Renal pelvis (tissue), 12 donors: ENCODE measurements at places on chromosomes 3 and 15.
A peak's percentile ranks its signal among the peaks of the same experiment; 100 is the strongest.

DNA sequence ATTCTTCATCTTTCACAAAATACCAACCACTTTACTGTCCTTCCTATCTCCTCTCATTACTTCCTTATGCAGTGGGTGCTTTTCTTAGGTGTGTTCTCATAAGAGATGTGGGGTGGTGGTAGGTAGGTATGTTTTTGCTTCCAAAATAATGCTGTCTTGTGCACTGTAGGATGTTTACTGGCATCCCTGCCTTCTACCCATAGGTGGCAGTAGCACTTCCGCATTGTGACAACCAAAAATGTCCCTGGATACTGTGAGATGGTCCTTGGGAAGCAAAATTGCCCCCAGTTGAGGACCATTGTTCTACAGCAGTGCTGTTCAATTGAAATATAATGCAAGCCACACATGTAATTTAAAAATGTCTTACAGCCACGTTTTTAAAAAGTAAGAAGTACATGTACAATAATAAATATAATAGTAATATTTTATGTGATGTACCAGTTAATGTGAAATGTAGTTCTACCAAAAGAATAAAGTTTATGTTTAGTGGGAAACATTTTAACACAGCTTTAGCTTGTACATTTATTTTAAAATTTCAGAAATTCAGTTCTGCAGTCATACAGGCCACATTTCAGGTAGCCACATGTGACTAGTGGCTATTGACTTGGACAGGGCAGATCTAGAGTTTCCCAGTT, 75.2 kb downstream of the NEO1 start:
- DNase-seq: peak; percentile 12

DNA sequence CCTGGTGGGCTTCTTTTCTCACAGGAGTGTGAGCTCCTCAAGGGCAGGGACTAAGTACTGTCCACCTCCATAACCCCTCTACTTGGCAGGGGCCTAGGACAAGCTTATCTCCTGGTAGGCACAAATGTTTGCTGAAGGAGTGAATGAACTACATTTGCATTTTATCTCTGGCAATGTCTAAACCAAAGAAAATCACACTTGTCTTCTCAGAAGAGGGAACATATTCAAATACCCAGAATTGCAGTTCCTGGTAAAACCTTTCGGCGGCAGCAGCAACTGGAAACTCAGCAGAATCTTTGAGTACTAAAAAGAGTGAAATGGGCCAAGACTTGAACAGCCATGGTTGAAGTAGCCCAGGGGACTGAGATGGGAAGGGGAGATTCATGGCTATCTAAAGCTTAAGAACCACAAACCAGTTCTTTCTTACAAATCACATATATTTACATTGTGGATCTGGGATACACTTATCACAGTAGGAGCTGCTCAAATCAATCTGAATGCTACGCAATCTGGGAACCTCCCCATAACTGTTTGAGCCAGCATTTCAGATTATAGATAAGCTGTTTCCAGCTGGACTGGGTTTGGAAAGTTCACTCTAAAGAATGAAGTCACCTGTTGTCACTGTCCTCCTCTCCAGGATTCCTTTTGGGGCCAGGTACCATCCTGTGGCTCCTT, 18.7 kb upstream of the PTPN9 start:
- no peak for DNase-seq

GRCh38 chr3:146044046-146044445, 116.9 kb downstream of the PLOD2 start:
- DNase-seq: no peak

DNA sequence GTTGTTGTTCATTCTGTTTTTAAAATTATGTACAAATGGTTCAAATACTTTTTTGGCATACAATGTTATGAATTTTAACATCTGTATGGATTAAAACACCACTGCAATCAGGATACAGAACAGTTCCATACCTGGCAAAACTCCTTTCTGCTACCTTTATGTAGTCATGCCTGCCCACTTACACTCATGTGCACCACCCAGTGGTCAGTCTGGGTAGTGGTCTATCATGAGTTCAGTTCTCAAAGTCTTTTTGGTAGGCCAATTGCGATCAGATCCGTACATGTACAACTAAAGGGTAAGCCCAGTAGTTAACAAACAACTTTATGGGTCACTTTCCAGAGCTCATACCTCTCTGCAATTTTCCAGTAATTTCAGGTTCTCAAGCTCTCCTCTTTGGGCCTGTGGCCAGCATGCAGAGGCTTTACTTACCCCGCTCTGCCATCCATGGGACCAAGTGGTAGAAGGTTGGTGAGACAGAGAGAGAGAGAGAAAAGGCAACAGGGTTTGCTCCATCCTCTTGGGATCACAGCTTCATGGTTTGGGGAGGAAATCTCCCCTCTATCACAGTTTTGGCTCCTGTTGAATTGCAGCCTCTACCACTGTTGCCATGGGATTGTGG, 63.9 kb upstream of the FAM98B start:
- peak; percentile 46 for DNase-seq

DNA sequence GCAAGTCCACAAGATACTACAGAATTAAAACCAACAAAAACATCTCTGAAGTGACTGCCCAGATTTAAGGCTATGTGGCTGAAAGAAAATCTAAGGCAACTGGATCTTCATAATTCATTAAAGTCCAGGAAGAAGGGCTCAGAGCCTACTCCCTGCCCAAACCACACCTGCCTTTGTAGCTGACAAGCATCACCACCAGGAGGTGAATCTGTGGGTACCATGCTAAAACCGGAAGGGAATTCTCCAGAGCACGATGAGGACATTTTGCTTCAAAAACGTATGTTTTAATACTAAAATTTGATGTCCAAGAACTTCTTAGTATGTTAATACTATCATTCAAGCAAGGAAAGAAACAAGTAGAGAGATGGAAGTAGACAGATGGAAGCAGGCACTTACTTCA, 495.9 kb upstream of the NECTIN3 start:
- no peak for DNase-seq

DNA sequence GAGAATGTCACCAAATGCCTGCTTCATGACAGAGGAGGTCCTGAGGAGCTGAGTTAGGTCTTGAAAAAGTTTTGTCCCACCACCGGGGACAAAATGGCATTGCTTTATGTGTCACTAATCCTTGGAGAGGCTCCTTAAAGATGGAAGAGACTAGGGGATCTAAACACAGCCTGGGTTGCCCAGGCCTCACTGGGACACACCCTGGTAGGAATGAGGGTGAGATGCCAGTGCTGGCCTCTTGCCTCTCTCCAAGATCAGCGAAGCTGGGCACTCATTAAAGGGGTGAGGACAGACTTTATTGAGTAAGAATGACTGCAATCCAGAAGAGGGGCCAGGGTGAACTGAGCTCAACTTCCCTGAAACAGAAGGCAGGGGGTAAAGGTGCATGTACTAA, 58.5 kb upstream of the KLF13 start:
- DNase-seq: no peak

GRCh38 chr3:132285620-132285945, 31.6 kb upstream of the ACP3 start:
- DNase-seq: no peak

DNA sequence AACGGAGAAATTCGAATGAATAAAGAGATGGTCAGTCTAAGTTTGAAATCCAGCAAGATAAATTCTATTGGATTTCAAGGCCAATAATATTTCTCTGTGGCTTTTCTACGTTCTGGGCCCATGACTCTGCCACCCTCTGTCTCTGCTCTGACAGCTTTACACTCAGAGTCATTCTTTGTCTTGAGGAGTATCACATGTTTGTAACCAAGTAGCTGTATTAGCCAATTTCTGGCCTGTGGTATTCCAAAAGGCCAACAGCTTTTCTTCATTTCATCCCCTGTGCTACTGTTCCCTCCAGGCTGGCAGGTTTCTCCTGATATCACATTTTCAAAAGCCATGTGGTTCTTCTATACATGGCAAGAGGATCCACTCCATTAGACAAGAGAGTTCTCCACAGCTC, 324.1 kb upstream of the CNTN4 start:
- DNase-seq: no peak

GRCh38 chr3:141686466-141687291, 51.4 kb upstream of the RNF7 start:
- no peak for DNase-seq

DNA sequence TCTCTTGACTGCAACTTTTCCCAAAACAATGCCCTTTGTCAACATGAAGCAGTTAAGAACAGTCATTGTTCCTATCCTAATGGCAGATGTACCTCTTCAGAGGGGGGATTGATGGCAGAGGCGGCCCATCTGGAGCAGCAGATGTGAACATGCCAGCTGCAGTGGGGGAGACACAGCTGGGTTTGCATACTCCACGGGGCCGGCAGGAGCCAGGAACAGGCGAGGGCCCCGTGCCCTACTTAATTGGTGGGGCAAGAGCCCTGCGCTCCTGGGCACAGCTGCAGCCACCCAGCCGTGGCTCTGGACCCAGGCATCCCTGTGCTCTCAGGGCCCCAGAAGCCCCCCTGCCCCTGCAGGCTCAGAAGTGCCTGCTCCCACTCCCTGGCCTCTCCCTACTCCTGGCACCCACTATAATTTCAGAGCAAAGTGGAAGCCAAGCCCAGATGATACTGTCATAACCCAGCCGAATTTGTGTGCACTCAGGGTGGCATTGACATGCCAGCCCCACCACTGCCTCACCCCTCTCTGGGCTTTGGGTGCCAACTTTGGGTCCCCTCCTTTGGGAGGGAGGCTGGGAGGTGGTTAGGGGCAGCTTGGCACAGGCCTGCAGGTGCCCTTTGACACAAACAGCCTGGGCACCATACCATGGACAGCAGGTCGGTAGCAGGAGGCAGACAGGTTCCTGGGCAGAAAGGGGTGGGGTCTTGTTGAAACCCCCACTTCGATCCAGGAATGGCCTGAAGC, 34.6 kb downstream of the ROPN1B start:
- no peak for DNase-seq

DNA sequence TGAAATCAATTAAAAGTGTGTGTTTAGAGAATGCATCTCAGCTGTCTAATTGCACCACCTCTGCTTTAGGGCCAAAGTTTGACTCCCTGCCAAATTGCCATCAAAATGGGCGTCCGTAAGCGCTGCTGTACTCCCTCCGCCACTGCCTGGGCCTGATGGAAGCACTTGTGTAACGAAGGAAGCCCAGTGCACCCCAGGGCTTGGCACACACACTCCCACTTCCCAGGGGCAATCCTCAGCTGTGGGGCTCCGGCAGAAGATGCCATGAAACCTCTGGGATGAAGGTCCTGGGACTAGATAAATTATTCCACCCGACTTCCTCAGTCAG, 137.8 kb downstream of the RORA start:
- DNase-seq: no peak

GRCh38 chr3:186760141-186760833, 23.1 kb upstream of the EIF4A2 start:
- no peak for DNase-seq

DNA sequence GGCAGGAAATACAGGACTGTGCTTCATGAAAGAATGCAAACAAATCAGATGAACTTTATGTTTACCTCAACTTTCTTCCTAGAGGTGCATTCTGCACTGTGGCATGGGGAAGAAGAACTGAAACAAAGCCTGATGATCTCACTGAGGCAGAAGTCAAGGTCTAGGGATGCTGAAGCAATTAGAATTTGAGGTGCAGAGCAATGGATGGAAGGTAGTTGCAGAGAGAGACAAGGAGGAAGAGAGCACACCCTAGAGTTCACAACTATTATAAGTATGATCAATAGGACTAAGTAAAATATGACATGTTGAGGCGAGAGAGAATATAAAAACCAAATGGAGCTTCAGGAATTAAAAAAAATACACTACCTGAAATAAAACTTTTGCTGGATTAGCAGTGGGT, 420.1 kb downstream of the EDEM1 start:
- no peak for DNase-seq

DNA sequence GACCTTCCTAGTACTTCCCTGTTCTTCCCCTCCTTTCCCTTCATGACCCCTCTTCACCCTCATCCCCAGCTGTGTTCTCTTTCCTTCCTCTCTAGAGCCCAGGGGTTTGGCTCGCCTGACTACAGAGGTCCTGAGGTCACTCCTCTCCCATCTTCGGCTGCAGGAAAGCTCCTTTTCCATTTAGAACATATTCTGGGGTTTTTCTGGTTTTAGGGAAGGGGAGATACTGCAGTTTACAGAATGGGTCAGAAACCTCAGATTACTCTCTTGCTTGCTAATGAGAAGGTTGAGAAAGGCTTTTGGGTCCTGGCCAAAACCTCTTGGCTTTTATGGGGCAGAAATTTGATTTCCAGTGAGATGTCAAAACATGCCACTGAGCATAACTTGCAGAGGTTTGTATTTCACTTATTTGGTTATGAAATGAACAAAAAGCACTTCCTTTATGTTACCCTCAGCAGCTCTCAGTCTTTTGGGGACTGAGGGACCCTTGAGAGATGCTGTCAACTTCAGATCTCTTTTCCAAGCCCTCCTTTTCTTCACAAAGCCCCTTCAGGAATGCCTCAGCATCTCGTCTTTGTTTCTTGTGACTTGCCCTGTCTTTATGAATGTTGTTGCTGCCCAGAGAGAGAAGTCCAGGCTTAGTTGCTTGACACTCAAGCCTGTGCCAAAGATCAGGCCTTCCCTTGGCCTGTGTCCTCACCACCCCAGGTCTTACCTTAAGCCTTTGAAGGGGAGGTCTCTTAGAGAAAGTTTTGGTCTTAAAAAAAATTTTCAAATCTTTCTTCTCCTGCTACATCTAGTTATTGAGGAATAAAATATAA, 121.7 kb upstream of the TPM1 start:
- no peak for DNase-seq

GRCh38 chr3:108391917-108392593, 95.7 kb downstream of the HHLA2 start:
- DNase-seq: no peak

GRCh38 chr3:147412261-147412916, 3.2 kb downstream of the ZIC1 start:
- no peak for DNase-seq

GRCh38 chr15:82625136-82625535, 22.0 kb downstream of the CPEB1 start:
- DNase-seq: no peak

GRCh38 chr3:159645874-159646273, 342.8 kb upstream of the IL12A start:
- DNase-seq: no peak

GRCh38 chr3:72390841-72391240, 457.4 kb downstream of the SHQ1 start:
- DNase-seq: no peak

DNA sequence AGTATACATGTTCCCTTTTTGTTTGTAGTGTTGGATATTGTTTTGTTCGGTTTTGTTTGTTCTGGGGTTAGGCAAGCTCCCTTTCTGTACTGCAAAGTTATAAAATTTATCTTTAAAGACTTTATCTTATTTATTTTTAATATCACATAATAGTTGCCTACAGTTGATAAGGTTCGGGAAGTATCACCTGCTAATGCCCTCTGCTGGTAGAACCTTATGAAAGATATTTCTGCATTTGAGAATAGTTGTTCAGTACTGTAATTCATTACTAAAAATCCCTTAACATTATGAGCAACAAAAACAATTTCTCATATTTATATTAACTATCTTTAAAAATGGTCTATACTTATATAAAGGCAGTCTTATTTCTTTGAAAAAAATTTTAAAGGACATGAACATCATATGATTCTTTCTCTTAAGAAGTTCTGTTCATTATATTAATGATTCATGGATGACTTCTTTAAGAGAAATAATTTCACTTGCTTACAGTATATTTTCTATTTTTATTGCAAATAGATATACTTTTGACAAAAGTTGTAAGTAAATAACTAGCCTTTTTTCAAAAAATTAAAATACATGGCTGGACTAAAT, 1126.8 kb downstream of the SI start:
- DNase-seq: no peak
